ENCODE measurements at places on chromosomes 6 and 20.

- DNase-seq, result no peak
These were observed 68.7 kb upstream of the SNX9 start for GRCh38 chr6:157754351-157754750.

GRCh38 chr6:85676086-85676729, 33.5 kb upstream of the SYNCRIP start:
- DNase-seq, result no peak

DNA sequence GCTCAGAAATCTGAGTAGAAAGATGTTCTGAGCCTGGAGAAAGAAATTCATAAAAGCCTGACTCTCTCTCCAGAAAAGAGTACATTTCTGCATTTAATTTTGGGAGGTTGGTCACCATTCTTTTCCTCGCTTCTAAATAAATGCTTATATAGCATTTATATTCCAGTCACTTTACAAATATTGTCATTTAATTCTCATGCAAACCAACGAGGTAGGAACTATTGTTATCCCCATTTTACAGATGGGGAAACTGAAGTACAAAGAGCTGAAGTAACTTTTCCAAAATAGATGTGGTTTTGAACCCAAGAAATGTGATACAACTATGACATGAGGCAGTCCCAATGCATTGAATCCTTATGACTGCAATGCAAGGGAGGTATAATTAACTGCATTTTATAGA, 4.5 kb upstream of the TRIB3 start:
- no peak for DNase-seq

DNA sequence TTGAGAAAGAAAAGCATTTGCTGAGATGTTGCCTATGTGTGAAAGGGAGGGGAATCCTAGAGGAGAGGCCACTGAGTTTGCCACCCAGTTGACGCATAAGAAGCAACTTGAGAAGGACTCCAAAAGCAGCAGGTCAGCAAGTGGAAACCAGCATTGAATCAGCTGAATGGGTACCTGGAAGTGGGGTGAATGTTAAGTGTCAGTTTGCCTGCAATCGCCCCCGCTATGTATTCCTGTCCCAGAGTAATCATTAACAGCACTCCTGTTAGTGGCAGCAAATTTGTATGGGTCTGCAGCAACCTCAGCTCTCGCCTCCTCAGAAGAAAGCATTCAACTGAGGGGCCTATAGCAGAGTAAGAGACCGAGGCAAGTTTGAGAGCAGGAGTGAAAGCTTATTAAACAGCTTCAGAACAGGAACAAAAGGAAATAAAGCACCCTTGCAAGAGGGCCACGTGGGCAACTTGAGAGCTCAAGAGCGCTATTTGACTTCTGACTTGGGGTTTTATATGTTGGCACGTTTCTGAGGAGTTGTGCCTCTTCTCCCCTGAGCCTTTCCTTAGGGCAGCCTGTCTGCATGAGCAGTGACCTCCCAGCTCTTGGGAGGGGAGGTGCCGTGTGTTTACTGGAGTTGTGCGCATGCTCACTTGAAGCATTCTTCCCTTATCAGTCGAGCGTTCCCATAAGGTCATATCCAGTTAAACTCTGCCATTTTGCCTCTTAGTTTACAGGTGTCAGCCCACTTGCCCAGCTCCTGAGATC, 122.6 kb upstream of the PHACTR1 start:
- DNase-seq, result no peak

- DNase-seq, result no peak
These were observed 229.7 kb upstream of the ASCC3 start for GRCh38 chr6:101110814-101111213.

DNA sequence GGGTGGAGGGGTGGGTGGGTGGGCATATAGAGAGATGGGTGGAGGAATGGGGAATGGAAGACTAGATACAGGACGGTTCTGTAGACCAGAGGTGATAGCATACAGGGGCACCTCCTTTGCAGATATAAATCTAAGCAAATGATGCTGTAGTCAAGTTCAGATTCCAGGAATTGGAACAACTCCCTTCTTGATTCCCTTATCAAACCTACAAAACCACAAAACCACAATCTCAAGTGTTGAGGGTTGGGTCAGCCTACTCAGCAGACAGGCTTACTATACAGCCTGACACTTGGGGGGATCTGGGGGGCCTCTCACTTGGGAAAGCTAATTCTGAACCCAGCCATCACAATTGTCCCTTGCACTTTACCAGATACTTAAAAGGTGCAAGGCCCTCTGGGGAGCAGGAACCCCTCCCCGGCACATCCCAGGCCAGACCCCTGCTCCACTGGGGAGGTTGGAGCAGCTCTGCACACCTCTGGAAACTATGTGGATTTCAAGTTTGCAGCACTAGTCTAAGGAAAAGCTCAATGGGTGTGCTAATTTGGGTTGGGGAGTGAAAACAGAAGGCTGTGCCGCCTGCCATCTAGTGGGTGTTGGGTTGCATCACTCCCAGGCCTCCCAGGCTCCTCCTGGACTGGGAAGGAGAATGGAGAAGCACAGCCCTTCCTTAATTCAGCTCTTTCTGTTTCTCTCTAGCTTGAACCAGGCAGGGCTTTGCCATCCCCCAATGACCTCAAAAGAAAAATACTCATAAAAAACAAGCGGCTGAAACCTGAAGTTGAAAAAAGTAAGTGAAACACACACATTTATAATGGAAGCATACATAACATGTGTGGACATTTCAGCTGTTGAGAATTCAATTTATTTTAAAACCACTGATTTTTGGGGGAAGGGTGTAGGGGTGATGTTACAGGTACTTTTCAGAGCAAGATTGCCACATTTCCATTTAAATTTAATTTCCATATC, 121.2 kb upstream of the LAMP5 start:
- no peak for DNase-seq

GRCh38 chr20:43846516-43846905, 68.1 kb upstream of the TOX2 start:
- DNase-seq, result no peak

GRCh38 chr20:40769677-40770285, 80.7 kb upstream of the MAFB start:
- DNase-seq, result no peak

GRCh38 chr6:159788276-159788675, 1.1 kb downstream of the TCP1 start:
- DNase-seq, result no peak

GRCh38 chr6:149342525-149342924, 25.0 kb downstream of the TAB2 start:
- DNase-seq, result no peak
